ENCODE measurements at places on chromosomes 1 and 21. TPM values are rescaled to one million over a fixed set of nuclear protein-coding genes. Genes with fewer than 3 reads are reported as not detected.

Gene BNIPL
- total RNA-seq = 0.33 TPM

Gene TNFRSF14
- 76.3 TPM for total RNA-seq

Gene KRTAP10-3
- not detected for total RNA-seq

Gene CD247
- not detected for total RNA-seq

Gene SIM2
- not detected for total RNA-seq

Gene AMY2B
- 3.6 TPM for total RNA-seq

Gene LCE1C
- not detected for total RNA-seq

Gene OR2L8
- total RNA-seq = not detected

Gene ARHGEF16
- 0.17 TPM for total RNA-seq

- DNase-seq = no peak
These were observed 83.4 kb downstream of the MATN1 start for GRCh38 chr1:30639881-30640452.

GRCh38 chr1:66343569-66344325 lies 190.2 kb upstream of the SGIP1 start:
- DNase-seq = peak; percentile 51

GRCh38 chr1:26102526-26102925 lies 9.1 kb upstream of the PDIK1L start:
- DNase-seq = no peak

- DNase-seq = no peak
These were observed 24.8 kb upstream of the PRDM2 start for GRCh38 chr1:13675151-13675651.

DNA sequence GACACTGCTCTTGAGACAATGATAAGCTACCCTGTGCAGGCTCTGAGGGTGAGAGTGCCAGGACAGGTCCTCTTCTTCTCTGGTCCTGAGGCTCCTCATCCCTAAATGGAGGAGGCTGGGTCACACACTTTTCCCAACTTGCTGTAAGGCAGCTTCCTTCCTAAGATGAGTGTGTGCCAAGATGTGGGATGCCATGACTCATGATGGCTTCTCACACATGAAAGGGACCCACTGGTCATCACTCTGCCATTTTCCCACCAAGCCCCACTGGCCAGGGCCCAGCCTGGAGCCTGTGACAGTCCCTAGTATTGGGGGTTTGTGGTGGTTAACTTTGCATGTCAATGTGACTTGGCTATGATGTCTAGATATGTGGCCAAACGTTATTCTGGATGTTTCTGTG lies 54.4 kb downstream of the CNIH3 start:
- no peak for DNase-seq

GRCh38 chr1:225736437-225737098 lies 41.1 kb upstream of the SRP9 start:
- peak; percentile 38 for DNase-seq

- no peak for DNase-seq
These were observed 30.5 kb upstream of the SRSF10 start for GRCh38 chr1:24010650-24011049.

DNA sequence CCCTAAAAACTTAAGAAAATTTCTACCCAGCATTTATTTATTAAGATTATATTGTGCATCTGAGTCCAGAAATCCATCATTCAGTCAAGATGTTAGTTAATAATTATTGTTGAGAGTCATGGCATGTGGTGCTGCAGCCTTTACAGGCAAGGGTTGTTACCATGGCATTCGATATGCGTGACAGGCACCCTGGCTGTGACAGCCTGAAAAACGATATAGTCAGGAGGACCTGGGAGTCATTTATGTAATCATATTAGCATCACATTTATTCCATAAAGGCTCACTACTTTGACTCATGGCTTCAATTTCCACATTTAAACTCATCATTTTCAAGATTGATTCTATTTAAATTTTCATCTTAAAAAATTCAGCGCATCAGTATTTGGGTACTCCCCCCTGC lies 68.0 kb downstream of the CACHD1 start:
- DNase-seq = no peak

GRCh38 chr1:32363713-32364112 lies 1.4 kb downstream of the TSSK3 start:
- no peak for DNase-seq

DNA sequence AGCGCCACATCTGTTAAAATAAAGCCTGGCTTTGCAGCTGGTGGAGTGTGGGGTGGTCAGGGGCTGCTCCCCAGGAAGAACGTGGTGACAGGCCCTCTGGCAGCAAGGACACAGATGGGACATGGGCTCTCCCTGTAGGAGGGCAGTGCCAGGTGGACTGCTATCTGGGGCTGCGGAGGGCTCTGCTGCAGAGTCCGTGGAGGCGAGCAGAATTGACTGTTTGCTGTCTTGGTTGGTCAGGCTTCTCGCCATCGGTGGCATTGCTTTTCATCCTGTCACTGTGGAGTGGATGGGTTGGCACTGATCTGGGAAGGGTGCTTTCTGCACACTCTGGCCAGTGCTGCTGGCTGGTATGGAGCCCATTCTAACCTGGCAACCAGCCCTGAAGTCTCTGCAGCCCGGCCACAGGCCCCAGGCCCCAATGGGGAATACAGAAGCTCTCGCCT lies 103.0 kb downstream of the LAMC2 start:
- DNase-seq = no peak

DNA sequence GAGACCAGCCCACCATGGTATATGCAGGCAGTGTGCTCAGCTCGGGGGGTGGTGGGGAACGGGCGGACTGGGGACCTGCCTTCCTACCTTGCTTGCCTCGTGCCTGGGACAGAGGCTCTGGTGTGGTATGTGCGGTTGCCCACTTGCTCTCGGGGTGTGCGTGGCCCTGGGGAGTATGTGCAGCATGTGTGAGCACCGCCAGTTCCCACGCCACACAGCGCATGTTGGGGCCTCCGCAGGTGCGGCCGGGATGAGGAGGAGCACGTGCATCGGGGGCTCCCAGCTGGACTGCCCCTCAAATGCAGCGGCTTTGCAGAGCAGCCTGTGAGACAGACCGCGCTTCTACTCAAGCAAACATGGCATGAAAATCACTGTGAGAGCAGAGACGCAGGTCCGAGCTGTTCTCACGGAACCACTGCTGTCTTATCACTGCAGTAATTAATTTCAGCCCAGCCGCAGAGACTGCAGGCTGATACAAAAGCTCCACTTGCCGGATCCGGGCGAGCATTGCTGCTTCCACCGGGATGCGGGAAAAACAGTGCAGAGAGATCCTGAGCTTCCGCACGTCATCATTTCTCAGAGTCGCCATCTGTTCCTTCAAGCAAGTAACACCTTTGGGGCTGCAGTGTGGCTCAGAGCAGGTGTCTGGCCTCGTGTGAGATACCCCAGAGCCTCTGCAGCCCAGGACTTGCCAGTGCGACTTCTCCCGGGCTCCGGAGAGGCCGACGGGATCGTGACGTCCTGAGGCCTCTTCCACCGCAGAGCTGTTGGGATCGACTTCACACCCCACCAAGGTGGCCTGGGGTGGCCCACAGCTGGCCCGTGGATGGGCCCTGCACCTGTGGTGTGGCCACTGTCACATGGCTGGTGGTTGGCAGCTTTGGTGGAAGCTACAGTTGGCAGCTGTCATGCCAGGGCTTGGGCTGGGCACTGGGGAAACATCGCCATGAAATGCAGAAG lies 92.6 kb upstream of the ACTRT2 start:
- DNase-seq = no peak

- DNase-seq = no peak
These were observed 9.9 kb downstream of the ANGPTL7 start for GRCh38 chr1:11198851-11199594.

- DNase-seq = peak; percentile 23
These were observed 561.9 kb upstream of the ADGRL4 start for GRCh38 chr1:79568411-79568810.

Measured in fibroblast of lung (primary cell).